GM03348 (cell line): ENCODE measurements at places on chromosomes 6 and 20.

DNA sequence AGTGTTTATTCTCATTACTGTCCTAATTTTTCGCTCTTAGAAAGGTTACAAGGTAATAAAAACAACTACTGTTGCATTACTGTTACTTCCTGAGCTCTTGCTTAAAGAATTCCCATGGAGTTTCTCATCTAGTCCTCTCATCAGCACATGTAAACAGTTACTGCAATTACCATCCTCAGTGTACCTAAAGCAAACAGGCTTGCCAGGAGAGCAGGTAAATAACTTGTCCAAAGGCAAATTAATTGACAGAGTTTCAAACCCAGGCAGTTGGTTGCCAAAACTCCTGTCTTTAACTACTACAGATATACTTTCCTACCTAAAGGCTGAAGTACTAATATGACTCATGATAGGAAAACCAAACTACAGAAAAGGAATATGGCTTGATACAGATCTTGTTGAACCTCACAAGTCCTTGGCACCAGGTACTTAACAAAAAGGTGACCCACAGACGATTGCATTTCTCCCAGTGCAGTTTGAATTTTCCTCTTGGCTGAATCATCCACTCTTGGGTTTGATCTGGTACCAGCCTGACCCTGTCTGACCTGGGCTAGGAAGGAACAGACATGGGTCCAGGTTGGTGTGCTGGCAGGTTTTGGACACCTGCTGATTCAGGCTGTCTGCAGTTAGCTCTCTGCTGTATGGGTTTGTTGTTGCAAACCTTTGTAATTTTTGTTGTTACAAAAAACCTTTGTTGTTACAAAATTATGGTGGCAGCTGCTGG, 153.0 kb downstream of the CFAP61 start:
- DNase-seq: no peak

GRCh38 chr6:132192631-132193030, 208.6 kb downstream of the MOXD1 start:
- no peak for DNase-seq

DNA sequence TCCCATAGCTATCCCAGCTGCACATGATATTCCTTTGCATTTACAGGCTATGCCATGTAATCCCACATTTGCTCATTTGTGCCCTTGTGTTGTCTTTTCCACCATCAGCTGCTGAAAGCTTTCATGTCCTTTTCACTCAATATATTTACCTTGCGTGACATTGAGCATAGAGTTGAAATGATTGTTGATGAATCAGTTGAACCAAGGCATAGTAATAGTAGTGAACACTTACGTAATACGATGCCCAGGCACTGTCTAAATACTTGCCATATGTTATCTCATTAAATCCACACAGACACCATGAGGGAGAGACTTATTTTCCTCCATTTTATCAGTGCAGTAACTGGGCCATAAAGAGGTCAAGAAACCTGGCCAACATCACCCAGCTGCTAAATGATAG, 13.1 kb downstream of the RNF8 start:
- DNase-seq: no peak

GRCh38 chr6:81362246-81362645, 390.2 kb downstream of the TENT5A start:
- peak; percentile 2 for DNase-seq

DNA sequence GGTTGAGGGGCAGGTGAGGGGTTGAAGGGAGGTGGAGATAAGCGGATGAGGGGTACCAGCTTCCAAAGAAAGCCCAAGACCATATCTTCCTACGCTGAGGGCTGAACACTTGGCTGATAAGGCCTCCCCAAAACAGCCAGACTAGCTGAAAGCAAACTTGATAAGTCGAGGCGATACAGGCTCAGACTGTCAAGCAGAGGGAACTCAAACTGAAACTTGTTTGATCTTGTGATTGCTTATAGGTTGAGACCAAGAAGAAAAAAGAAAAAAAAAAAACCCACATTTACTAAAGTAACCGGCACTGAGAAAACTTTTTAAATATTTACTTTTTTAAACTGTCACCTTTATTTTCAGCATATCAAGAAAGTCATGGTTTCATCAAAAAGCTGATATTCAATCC, 73.6 kb downstream of the TRERF1 start:
- no peak for DNase-seq

- no peak for DNase-seq
Observed at GRCh38 chr6:166488076-166488685, 98.3 kb downstream of the RAMACL start.

DNA sequence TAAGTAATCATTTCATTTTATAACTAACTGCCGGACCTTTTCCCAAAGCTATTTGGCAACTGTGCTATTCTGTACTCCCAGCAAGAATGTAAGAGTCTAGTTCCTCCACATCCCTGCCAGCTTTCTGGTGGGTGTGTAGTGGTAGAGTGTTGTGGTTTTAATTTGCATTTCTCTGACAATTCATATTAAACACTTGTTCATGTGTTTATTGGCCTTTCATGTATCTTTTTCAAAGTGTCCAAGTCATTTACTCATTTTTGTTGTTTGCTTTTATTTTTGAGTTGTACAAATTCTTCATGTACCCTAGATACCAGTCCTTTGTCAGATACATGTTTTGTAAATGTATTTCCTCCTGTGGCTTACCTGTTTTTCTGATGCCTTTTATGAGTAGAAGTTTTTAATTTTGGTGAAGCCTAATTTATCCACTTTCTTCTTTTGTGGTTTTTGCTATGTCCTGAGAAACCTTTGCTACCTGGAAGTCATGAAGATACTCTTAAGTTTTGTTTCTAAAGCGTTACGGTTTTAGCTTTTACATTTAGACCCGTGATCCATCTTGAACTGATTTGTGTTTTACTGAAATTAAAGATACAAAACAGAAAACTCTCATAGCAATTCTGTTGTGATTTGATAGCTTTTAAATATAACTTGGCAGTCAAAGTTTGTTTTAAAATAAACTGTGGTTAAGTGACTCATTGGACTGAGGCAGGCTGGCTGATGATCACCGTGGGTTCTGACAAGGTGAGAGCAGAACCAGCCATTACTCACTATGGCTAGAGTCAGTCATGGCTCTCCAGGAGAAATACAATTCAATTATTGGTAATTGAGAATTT, 8.0 kb downstream of the MYLIP start:
- DNase-seq: peak; percentile 70

GRCh38 chr6:21340573-21340972, 253.0 kb upstream of the SOX4 start:
- DNase-seq: no peak

DNA sequence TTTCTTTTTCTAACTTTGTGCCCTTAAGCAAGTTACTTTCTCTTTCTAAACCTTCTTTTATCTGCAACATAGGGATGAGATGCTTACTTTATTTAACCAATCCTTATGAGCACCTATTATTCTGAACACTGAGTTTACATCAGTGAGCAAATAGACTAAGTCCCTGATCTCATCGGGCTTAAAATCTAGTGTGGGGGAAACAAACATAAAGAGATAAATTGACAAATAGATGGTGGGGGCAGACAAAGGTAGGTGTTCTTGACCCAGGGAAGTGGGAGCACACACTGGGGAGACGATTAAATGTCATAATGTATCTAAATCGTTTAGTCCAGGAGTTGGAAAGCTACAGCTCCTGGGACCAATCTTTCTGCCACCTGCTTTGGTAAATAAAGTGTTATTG, 129.6 kb downstream of the TFAP2C start:
- no peak for DNase-seq

DNA sequence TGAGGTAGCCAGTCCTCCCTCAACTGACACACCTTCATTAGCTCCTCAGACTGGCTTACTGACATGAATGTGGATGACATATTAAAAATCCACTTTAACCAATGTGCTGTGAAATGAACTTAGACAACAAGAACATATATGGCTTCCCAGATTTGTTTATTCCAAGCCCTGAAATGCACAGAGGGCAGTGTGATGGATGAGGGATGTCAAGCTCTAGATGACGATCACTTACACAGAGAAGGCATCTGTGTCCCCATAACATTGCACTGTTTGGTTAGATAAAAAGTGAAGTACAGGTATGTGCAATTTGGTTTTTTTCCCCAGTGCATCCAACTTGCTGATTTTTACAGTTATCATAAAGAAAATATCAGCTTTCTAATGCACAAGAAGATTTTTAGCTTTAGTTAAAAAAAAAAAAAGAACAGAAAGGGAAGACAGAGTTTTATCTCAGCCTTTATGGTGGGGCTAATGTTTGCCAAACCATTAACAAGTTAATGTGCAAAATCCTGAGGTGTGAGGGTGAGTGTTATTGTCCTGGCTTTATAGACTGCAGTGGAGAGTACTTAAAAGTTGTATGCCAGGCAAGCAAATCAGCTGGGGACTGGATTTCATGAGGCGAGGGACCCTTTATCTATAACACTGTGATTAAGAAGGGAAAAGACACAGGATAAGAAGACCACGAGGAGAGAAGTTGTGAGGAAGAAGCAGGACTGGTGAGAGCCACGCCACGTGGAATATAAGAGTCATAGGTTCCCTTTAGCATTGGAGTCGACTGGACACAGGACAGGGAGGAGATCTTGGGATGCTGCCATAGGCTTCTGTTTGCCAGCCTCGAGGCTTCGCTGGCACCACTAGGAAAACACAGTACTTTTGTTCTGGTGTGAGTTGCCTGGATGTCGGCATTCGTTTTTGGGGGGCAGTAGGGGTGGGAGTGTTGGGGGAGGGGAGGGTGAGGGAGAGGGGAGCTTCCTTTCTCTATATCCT, 90.0 kb upstream of the BACH2 start:
- DNase-seq: no peak

DNA sequence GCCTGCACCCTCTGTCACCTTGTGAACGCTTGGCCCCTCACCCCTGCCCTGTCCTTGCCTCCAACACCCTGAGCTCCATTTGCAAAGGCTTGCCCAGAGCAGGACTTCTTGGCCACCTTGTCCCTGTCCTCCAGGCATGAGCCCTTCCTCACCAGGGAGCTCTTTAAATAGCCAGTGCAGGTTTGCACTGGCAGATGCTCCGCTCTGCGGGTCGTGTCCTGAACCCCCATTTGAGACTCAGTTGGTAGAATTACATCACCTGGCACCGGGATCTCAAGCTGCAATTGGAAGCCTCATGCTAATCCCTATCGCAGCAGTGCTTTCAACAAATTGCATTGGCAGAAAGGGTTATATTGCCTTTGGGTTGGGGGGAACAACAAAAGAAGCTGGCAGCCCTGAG, 85.9 kb downstream of the TRMT6 start:
- DNase-seq: no peak

DNA sequence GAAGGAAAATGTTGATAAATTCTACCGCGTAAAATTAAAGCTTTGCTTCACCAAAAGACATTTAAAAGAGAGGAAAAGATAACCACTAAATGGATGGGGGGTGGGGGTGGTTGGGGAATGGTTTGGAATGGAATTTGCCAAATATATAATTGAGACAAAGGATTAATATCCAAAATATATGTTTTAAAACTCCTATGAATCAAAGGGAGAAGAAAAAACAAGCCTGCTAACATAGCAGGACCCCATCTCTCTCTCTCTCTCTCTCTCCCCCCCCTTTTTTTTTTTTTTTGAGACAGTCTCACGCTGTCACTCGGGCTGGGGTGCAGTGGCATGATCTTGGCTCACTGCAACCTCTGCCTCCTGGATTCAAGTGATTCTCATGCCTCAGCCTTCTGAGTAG, 13.4 kb upstream of the NR2E1 start:
- DNase-seq: no peak

DNA sequence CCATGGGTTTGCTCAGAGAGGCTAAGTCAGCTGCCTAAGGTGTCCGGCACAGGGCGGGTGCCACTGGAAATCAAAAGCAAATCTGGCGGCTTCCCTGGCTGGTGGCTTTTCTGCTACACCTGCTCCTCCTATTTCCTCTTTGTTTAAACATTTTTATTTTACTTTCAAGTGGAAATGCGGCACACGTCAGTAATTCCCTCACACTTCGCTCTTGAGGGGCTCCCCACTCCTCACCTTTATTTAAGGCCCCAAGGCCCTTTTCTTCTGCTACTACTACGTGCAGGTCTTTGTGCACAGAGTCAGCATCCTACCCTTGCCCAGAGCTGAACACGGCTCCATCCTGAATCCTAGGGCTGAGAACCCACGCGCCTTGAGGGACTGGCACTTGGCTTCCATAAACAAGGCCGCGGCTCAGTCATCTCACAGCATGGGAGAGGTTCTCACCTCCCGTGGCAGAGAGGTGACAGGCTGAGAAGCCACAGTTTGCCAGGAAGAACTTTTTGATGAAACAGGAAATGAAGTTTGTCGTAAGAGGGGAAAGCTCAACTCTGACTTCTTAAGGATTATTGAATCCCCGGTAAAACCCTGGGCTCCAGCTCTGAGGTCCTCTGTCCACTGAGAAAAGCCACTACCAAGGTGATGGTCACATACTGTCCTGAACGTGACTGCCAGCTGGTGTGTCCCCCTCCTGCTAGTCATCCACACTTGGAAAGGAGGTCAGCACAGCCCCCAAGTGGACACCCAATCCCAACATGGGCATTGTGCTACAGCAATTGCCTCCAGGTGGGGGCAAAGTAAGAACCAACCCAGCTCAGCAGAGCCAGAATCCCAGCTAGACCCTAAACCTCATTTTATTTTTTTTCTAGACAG, 48.0 kb downstream of the NFATC2 start:
- DNase-seq: no peak

DNA sequence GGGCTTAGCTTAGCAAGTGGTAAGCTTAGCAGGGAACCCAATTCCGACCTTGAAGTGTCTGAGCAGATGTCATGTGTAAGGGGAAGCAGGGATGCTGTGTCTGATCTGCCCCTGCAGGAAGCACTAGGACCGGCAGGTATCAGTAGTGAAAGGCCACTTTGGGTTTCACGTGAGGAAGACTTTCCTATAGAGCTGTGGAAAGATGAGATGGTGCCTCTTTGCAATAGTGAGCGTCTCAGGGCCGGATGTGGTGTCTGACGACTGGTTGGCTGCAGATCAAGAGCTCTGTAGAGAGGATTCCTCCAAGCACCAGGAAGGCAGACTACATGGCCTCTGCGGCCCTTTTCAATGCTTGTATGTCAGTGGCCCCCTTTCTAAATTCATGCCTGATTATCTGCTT, 98.3 kb downstream of the TIAM2 start:
- DNase-seq: no peak

GRCh38 chr6:135791441-135791840, 60.1 kb upstream of the PDE7B start:
- no peak for DNase-seq

DNA sequence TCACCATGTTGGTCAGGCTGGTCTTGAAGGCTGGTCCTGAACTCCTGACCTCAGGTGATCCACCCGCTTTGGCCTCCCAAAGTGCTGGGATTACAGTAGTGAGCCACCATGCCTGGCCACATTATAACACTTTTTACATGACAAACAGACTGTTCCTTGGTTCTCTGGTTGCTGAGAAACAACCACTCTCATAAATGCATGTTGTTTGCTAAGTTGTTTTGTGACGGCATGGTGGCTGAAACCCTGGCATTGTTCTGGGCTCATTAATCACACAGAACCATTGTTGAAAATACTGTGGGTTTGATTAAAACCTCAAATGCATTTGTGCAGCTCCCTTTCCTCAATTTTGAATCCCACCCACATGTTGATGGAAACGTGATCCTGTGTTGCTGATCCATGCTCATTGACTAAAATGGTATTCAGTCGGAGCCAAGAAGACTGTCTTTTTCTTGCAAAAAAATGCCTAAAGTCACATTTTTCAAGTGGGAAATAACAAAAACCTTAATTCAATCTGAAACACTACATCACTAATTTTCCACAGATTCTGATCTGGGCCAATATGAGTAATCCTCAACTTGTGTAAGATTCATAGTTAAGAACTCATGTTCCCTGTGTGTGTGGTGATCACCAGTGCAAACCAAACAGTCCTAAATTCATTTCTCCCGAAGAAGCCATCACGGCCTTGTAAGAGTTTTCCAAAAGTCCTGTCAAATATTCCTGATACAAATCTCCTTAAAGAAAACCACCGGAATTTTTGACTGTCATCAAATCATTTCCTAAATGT, 132.8 kb downstream of the FNDC1 start:
- DNase-seq: peak; percentile 46
